ENCODE measurements at places on chromosomes 6 and 20. TPM values are rescaled to one million over a fixed set of nuclear protein-coding genes. Genes with fewer than 3 reads are reported as not detected.

Gene NFATC2
- 53.5 TPM for total RNA-seq

Gene PRSS35
- total RNA-seq, result not detected

Gene PAK5
- not detected for total RNA-seq

Gene HLA-DOA
- 3.3 TPM for total RNA-seq

Gene WFDC10B
- total RNA-seq, result not detected

Gene DCBLD1
- 2.5 TPM for total RNA-seq

Gene PHACTR1
- 0.47 TPM for total RNA-seq

Gene LYRM2
- total RNA-seq, result 29.2 TPM

Gene LTV1
- total RNA-seq, result 26.8 TPM

Gene STX11
- 13.9 TPM for total RNA-seq

Gene C6orf141
- total RNA-seq, result not detected

Gene MBOAT1
- total RNA-seq, result 14.2 TPM

Gene PLTP
- 2.2 TPM for total RNA-seq

Gene CST2
- total RNA-seq, result not detected

Gene TP53INP2
- 2.0 TPM for total RNA-seq

Gene ABHD16B
- not detected for total RNA-seq

Gene CEP57L1
- total RNA-seq, result 25.2 TPM

Gene SLC26A8
- total RNA-seq, result not detected

Gene VSX1
- not detected for total RNA-seq

Gene ZDHHC14
- 10.7 TPM for total RNA-seq

Gene SLC13A3
- not detected for total RNA-seq

Gene CSE1L
- total RNA-seq, result 98.0 TPM

Gene PLG
- total RNA-seq, result not detected

Gene ZSCAN16
- total RNA-seq, result 2.9 TPM

Gene MEI4
- total RNA-seq, result not detected

Gene LPA
- total RNA-seq, result not detected

Gene TMEM170B
- 0.95 TPM for total RNA-seq

Gene LGSN
- not detected for total RNA-seq

Gene ERVFRD-1
- total RNA-seq, result not detected

Gene MYLK4
- total RNA-seq, result 0.26 TPM

Gene OXT
- total RNA-seq, result not detected

Gene KCNG1
- not detected for total RNA-seq

Gene PTPRT
- not detected for total RNA-seq

Gene KCNQ5
- total RNA-seq, result 11.8 TPM

Gene PPP1R3D
- 6.7 TPM for total RNA-seq

Gene TMC2
- total RNA-seq, result not detected

Gene HACE1
- 16.7 TPM for total RNA-seq

Gene BPI
- total RNA-seq, result not detected

Gene MAPK13
- 43.5 TPM for total RNA-seq

Gene SSTR4
- not detected for total RNA-seq

Gene XRN2
- 57.7 TPM for total RNA-seq

Gene KCNS1
- total RNA-seq, result 0.11 TPM

Gene PAK1IP1
- total RNA-seq, result 17.6 TPM

Gene TNFRSF6B
- total RNA-seq, result not detected
